ENCODE measurements at places on chromosomes 16 and 17. TPM values are rescaled to one million over a fixed set of nuclear protein-coding genes. Genes with fewer than 3 reads are reported as not detected.

GRCh38 chr16:49524947-49525315 lies 151.3 kb downstream of the C16orf78 start:
- DNase-seq = no peak

DNA sequence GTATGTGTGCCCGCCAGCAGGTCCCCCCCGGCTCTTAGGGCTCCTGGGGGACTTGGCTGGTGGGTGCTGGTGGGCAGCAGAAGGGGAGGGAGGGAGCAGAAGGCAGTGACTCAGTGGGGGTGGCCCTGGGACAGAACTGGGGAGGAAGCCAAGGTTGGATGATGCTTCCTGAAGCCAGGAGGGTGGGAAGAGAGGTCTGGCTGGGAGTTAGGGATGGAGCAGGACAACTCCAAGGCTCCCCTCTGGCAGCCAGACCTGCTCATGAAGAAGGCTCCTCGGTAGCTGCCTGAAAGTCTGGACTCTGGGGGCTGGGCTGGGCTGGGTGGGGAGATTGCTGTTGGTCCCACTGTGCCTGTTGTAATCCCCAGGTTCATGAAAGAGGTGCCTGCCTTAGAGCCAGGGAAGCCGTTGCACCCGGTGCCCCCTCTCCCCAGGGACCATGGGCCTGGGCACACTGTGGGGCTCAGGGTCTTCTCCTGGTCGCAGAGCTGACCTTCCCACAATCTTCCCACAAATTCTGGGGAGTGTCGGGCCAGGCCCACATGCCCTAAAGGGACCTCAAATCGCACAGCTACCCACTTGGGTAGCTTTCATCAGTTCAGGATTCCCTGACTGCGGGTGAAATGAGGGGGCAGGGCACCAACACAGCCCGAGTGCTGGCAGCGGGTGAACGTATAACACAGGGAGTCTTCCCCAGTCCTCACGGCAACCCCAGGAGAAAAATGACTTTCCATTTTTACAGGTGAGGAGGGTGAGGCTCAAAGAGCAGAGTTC lies 1.1 kb upstream of the PLEKHG4 start:
- DNase-seq = no peak

- no peak for DNase-seq
Observed at GRCh38 chr16:87012954-87013938, 303.9 kb downstream of the C16orf95 start.

- DNase-seq = no peak
Observed at GRCh38 chr16:1612320-1613111, at the start of gene CRAMP1. Gene CRAMP1 (plus strand): TSS chr16:1612360. CDS start chr16:1614640, 2,280 bp downstream.

DNA sequence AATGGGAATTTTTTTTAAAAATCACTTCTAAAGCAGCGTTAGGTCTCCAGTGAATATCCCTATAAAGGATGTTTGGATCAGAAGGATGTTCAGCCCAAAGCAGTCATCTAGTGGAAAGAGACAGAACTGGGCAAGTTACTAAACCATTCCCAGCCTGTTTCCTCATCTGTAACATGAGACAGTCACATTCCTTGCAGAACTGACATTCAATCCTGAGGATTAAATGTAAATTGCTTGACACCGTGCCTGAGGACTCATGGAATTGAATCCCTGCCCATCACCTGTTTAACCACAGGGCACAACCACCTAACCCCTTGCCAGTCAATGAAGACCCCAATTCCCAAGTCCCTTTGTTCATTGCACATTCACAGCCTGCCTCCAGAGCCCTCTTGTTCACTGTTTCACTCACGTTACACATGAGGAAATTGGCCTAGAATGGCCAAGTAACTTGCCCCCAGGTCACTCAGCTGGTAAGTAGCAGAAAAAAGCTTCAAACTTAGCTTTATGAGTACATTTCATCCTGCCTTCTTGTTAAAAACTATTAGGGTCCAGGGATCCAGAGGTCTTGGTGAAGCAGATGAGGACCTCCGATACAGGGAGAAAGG lies 1.4 kb downstream of the CMTM2 start:
- no peak for DNase-seq

DNA sequence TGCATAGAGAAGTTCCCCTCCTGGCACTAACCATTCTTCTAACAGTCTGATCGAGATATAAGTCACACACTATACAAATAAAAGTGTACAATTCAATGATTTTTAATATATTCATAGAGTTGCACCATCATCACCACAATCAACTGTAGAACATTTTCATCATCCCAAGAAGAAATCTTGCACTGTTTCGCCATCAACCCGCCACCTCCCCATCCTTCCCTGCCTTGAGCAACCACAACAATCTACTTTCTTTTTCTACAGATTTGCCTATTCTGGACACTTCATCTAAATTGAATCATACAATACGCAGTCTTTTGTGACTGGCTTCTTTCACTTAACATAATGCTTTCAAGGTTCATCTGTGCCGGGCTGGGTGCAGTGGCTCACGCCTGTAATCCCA lies 33.0 kb upstream of the GUCY2D start:
- DNase-seq = no peak

- DNase-seq = no peak
Observed at GRCh38 chr17:3956983-3957382, 7.3 kb downstream of the ATP2A3 start.

DNA sequence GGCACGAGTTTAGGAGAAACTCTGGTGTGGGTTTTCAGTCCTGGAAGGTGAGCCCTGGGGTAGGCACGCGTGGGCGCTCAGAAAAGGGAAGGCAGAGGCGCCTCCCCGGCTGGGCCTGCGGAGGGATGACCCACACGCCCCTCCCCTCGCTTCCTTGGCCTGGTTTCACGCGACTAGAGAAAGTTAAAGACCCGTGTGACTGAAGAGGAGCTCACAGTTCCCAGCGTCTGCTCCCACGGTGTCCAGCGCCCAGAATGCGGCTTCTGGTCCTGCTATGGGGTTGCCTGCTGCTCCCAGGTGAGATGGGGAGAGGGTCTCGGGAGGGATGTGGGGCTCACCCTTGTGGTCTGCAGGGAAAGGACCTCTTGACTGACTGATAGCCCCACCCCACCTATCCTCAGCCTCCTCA lies at the start of gene CD300LG:
Gene CD300LG, plus strand, starts transcription at position 214 of the 409 bp plus-strand sequence. Its CDS starts 41 bp downstream, at position 255.
- peak; percentile 45 for DNase-seq

DNA sequence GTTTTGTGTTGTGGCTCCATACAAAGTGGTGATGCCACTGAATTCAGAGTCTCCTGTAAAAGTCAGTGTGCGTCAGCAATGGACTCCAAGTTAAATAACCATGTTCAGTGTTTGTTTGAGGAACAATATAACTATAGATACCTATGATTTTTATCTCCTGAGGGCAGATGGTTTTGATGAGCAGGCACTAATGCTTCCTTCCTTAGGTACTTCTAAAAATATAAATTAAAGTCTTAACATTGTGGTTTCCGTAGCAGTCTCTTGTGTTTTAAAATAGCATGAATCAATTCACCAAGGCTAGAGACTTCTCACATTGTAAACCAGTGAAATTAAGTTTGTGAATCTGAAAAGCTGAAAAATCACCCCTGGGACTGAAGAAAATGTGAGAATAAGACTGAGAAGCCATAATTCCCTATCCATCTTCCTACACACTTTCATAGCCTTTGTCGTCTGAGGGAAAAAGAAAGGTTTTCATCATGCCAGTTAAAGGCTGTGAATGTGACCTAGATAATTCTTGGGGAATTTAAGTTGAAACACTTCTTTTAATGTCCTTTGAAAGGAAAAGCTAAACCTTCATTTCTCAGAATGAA lies 1502.9 kb downstream of the CDH11 start:
- no peak for DNase-seq

GRCh38 chr17:30376621-30377452 lies 1.9 kb upstream of the CPD start:
- peak; percentile 87 for DNase-seq

GRCh38 chr17:80374039-80374731 lies 40.8 kb upstream of the ENDOV start:
- DNase-seq = no peak

DNA sequence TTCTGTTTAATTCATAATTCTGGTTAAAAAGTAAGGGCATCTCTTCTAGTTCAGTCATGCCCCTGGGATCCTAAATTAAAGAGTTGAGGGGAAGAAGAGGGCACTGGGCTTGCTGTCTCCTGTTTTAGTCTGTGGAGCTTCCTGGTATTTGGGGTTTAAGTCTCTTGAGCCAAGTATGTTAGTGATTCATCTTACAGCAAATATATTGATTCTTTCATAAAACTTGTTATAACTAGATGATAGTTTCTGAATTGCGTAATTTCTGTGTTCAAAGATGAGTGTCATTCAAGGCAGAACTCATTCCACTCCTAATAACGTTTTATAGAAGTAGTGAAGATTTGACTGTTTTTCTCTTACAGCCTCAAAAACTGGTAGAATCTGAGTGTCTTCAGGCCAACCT lies 1.7 kb downstream of the TXNDC17 start:
- DNase-seq = no peak

- DNase-seq = no peak
Observed at GRCh38 chr17:51739245-51739886, 419.1 kb downstream of the CA10 start.

DNA sequence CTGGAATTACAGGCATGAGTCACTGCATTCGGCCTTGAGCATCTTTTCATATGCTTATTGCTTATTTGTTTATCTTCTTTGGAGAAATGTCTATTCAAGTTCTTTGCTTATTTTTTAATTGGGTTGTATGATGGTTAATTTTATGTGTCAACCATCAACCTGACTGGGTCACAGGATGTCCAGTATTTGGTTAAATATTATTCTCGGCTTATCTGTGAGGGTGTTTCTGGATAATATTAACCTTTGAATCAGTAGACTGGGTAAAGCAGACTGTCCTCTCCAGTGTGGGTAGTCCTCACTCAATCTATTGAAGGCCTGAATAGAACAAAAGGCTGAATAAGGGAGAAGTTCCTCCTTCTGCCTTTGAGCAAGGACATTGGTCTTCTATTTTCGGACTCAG lies 142.0 kb downstream of the SSH2 start:
- no peak for DNase-seq

DNA sequence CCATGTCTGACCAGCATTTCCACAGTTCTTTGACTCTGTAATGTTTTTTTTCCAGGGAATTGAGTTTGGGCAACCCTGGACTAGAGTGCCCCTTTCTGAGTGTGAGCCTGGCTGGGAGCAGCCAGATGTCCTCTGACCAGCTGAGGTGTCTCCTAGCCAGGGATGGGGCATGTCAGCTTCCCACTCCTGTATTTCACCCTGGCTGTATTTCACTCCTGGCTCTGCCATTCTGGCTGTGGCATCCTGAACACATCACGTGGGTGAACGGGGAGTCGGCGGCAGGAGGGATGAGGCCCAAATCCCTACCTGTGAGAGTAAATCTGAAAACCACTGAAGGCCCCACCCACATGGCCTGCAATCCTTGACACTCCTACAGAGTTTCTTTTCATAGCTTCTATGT lies 31.3 kb downstream of the KDM8 start:
- peak; percentile 32 for DNase-seq

IRX5 gene
- 19.0 TPM for total RNA-seq

TOP2A gene
- total RNA-seq = 40.0 TPM

PRAC2 gene
- total RNA-seq = not detected

CDH15 gene
- total RNA-seq = 1.6 TPM

ADAD2 gene
- 0.24 TPM for total RNA-seq

ZFP90 gene
- 23.3 TPM for total RNA-seq

CRISPLD2 gene
- total RNA-seq = 86.6 TPM

MKS1 gene
- 16.4 TPM for total RNA-seq

KRT20 gene
- not detected for total RNA-seq

MNT gene
- 19.7 TPM for total RNA-seq

SCNN1G gene
- total RNA-seq = 5.4 TPM
